ENCODE measurements at places on chromosomes 1 and 21.

DNA sequence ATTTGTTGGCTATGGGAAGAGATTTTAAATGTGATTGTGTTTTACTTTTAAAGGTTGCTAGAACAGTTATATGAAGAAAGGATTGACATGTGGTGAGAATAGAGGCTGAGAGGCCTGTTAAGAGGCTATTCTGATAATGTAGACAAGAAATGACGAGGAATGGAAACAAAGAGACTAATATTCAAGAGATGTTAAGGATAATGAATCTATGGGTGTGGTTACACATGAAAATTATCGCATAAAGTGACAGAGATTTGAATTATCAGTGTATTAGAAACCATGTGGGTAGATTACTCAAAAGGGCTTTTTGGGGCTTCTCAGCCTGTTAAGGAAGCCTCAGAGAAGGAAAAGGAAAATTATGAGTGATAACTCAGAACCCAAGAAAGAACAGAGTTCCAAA, 120.4 kb downstream of the MACF1 start:
- DNase-seq: no peak

- DNase-seq: peak; percentile 17
Observed at GRCh38 chr1:168084396-168085231, 52.1 kb downstream of the GPR161 start.

DNA sequence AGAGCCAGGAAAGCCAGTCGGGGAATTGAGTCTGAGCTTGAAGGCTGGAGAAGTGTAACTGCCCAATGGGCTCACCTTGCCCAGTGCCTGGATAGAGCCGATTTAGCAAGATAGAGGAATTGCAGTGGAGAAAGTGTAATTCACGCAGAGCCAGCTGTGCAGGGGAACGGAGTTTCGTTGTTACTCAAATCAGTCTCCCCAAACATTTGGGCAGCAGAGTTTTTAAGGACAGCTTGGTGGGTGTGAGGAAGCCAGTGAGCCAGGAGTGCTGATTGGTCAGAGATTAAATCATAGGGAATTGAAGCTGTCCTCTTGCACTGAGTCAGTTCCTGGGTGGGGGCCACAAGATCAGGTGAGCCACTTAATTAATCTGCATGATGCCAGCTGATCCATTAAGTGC, 28.4 kb upstream of the NLRP3 start:
- no peak for DNase-seq

- DNase-seq: no peak
Observed at GRCh38 chr1:119827010-119827409, 15.8 kb upstream of the REG4 start.

DNA sequence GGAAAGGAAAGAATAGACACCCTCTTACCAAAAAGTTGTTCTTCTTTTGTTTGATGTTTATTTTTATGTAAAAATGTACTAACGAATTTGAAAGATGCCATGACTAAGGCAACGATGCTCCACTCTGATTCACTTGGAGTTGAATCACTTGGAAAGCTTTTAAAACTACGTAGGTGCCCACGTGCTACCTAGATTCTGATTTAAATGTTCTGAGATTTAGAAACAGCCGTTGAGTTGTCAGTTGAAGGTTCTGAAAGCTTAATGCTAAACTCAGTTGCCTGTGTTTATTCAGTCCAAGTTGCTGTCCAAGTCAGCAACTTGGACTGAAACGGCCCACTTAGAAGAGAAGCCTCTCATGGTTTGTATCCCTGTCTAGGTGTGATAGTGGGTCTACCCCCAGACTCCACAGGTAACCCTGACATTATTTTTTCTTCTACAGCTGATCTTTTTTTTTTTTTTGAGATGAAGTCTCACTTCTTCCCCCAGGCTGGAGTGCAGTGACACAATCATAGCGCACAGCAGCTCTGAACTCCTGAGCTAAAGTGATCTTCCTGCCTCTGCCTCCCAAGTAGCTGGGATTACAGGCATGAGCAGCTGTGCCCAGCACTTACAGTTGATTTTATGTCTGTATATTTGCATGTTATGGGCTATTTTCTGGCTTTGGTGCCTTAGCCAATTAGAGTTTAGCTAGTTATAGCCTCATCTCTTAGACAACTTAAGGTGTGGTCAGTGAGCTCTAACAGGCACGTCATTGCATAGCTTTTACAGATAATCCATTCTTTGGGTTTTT, 1.4 kb upstream of the VAMP4 start:
- DNase-seq: no peak

DNA sequence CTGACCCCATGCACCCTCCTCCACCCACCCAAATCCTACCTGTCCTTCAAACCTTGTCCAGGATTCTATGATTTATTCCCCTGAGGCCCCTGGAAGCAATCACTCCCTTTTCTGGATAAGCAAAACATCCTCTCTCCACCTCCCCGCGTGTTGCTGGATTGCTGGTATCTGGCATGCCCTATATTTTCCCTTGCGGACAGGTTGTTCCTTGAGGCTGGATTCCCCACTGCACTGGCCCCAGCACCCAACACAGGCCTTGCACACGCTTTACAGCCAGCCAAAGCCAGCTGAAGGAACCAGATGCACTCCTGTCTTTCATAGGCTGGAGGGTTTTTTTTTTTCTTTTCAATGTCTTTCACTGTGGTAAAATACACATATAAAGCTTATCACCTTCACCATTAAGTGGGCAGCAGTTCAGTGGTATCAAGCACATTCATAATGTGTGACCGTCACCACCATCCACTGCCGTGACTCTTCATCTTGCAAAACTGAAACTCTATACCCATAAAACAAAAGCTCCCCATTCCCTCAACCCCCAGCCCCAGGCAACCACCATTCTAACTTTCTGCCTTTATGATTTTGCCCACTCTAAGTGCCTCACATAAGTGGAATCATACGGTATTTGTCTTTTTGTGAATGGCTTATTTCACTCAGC, 50.9 kb downstream of the TOR1AIP2 start:
- DNase-seq: no peak

DNA sequence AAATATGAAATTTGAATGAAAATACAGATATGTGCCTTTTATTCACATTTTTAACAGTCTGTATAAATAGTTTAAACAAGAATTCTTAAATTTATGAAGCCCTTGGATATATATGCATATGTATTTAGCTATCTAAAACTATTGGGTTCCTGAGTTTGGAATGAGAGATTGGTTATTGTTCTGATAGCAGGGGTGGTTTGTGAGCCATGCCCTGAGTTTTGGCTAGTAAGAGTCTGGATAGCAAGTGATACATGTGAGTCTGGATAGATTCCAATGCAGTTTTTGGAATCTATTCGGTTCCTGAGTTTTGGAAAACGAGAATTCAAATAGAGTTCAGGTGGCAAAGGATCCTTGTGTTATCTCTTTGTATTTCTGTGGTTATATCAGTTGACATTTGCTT, 2.8 kb downstream of the MAN1A2 start:
- no peak for DNase-seq

DNA sequence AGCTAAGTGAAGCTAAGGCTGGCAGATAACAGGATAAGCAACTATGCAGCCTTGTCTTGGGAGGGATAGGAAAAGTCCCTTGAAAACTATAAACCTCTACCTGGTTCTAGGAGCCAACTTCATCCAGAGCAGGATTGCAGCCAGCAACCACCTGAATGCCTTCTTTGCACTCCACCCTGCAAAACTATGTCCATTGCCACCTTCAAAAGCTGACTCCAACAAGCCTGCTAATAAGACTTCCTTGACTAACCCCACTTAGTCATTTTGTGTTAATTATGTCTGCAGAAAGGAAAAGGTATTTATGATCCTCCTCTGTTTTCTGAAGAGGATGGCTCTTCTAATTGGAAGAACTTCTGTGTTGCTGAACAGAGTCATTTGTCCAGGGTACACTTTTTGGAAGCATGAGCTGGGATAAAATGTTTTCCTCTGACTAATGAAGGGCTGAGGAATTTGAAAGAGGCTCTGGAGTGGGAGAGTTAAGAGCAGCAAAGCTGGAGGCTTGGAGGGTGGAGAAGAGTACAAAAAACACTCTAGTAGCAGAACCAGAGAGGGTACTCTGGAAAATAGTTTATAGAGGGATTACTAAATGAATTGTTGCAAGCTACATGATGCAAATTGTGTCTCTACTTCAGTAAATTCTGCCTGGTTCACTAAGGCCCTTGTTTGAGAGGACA, 9.6 kb upstream of the RIMKLA start:
- DNase-seq: no peak

- DNase-seq: peak; percentile 8
Observed at GRCh38 chr1:91404151-91405012, at the start of gene HFM1. HFM1 (minus strand) TSS chr1:91404837; CDS start chr1:91401082, 3,755 bp downstream.

DNA sequence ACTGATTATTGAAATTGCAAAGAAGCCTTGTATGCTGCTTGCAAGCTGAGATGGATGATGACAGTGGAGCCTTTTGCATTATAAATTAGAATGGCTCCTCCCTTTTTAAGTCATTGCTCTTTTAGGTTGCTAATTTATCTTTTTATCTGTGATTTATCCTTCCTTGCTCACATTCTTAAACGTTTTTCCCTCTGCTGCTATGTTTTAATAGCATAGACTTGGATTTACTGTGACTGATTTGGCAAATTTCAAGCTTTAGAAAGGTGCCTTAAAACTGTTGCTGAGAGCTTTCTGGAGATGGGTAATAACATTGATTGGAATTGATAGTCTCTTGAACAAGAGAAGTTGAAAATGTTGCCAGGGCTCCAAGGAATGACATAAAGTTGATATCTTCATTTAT, 313.5 kb upstream of the SGIP1 start:
- no peak for DNase-seq

DNA sequence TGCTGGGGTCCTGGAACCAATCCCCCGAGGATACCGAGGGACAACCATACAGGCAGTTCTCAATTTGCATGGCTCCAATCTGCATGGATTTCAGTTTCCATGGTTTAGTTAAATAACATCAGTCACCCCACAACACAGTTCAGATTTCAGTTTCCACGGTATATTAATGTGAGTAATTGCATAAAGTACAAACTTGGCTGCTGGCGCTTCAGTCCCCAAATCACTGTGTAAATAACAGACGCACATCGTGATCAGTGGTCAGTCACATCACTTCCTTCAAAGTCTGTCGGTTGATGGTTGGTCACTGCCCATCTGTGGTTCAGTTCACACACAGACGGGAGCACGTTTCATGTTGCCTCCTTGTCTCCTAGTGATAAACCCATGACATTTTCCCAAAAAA, 66.4 kb upstream of the LPGAT1 start:
- no peak for DNase-seq

GRCh38 chr1:23337869-23338268, 6.2 kb downstream of the HNRNPR start:
- no peak for DNase-seq

GRCh38 chr1:67803380-67804279, 29.6 kb downstream of the GNG12 start:
- no peak for DNase-seq

GRCh38 chr21:28883931-28884330, 108.7 kb downstream of the LTN1 start:
- no peak for DNase-seq

- no peak for DNase-seq
Observed at GRCh38 chr1:228488125-228488817, 1.1 kb downstream of the RNF187 start.

- no peak for DNase-seq
Observed at GRCh38 chr1:246295340-246295739, 211.7 kb downstream of the SMYD3 start.

GRCh38 chr1:244154508-244154871, 103.4 kb downstream of the ZBTB18 start:
- DNase-seq: no peak

GRCh38 chr1:56081173-56081572, 498.2 kb downstream of the PLPP3 start:
- DNase-seq: no peak

DNA sequence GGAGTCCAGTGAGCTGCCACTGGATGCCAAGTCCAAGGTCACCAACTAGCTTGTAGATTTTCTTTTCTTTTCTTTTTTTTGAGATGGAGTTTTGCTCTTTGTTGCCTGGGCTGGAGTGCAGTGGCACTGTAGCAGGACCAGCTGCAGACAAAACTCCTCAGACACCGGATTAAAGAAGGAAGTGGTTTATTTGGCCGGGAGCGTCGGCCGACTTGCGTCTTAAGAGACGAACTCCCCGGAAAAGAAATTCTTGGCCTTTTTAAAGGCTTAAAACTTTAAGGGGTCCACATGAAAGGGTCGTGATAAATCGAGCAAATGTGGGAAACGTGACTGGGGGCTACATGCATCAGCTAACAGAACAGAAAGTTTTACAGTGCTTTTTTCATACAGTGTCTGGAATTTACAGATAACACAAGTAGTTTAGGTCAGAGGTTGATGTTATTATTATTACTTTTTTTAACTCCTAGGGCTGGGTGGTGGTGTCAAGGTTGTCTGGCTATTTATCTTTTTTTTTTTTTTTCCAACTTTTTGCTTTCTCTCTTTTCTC, 36.4 kb upstream of the CFAP126 start:
- DNase-seq: no peak

GRCh38 chr1:236353813-236354212, 40.3 kb upstream of the EDARADD start:
- no peak for DNase-seq

DNA sequence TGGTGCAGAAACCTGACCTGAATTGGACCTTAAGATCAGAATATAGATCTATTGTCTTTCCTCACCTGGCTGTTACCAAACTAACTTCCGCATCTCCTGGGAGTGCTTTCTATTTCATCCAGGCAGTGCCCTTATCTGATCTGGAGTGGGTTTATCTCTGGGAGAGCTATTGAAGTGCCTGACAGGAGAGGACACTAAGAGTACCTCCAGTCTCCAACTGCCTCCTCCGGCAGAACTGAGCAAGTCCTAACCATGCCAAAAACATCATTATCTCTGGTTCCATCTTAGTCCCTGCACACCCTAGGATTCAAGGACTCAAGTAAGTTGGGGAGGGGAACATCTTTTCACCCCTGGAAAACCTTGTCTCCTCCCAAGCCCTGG, 12.4 kb upstream of the KCNJ15 start:
- DNase-seq: no peak

DNA sequence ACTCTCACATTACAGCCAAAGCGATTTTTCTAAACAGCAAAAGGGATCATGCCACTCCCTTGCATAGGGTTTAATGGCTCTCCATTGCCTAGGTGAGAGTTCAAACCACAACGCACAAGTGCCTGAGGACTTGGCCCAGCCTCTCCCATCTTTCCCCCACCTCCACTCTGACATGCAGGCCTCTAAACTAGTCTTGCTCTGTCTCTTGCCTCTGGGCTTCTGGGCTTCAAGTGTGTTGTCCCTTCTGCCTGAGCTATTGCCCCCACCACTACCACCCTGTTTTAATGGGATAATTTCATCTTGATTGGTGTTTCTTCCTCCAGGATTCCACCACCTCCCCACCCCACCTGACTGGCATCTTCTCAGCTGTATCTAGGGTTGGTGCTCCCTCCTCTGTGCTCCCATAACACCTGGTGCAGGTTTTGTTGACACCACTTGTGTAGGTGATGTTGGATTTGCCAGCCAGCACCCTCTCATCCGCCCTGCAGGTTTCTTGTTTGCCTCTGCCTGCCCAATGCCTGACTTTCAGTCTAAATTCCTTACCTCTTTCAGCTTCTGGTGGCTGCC, 2.7 kb upstream of the ZBTB21 start:
- no peak for DNase-seq
